Activated CD8-positive, alpha-beta memory T cell treated with anti-CD3 and anti-CD28 coated beads, Interleukin-2, amount 10 ng/mL, durations not matched to agents 7 days and 5 days (primary cell): ENCODE measurements at places on chromosomes 12 and 14. TPM values are rescaled to one million over a fixed set of nuclear protein-coding genes. Genes with fewer than 3 reads are reported as not detected.

Gene CHGA
- not detected for total RNA-seq

Gene CLEC4A
- total RNA-seq: 0.19 TPM

Gene KNTC1
- 200 TPM for total RNA-seq

Gene VRTN
- not detected for total RNA-seq

Gene FITM1
- 0.77 TPM for total RNA-seq

Gene SAMD4A
- total RNA-seq: 1.6 TPM

GRCh38 chr12:54047160-54047963 is 6.3 kb upstream of the HOXC4 start:
- DNase-seq: no peak

- no peak for DNase-seq
Measured at GRCh38 chr12:75177997-75178396, 31.6 kb downstream of the KCNC2 start.

DNA sequence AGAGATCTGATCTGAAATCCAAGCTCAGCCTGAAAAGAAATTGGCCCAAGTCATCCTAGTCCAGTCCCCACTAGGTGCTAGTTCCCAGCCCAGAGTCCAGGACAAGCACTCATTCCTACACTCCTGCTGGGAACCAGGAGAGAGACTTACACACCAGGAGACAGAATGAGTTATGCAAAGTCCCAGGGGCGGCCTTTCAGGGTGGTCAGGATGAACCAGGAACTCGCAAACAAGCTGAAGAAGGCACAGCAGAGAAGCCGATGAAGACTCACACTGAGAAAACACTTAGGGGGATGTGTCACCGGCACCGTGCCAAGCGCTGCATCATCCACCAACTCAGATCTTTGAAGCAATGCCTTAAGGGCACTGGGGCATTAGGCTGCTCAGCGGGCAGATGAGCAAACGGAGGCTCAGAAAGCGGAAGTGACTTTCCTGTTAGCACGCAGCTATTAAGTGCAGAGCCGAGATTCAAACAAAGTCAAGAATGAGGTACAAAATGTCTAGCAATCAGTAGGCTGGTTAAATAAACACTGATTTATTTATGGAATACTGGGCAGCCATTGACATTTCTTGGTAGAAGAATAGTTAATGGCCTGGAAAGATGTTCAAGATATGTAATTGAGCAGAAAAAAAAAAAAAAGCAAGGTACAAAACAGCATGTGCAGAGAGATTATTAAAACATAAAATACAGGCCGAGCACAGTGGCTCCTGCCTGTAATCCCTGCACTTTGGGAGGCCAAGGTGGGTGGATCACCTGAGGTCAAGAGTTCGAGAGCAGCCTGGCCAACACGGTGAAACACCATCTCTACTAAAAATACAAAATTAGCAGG is 78.7 kb downstream of the LRRC74A start:
- peak; percentile 78 for DNase-seq

DNA sequence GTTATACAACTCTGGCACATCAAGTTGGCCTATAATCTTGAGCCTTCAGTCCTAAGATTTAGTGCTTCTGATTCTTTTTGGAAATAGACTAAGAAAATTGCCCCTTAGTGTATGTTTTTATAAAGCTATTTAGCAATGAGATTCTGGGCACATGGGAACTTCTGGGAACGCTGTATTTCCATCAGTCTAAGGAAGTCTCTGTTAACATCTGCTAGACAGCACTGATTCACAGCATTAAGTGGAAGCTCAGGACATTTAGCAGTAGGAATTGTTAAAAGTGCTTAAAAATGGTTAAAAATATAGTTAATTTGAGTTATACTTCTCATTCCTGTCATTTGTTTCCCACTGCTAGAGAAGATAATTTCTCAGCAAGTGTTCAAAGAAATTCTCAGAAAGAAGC is 579.1 kb downstream of the SLC16A7 start:
- DNase-seq: no peak

- DNase-seq: peak; percentile 66
Measured at GRCh38 chr12:19382111-19382526, 57.2 kb upstream of the AEBP2 start.

DNA sequence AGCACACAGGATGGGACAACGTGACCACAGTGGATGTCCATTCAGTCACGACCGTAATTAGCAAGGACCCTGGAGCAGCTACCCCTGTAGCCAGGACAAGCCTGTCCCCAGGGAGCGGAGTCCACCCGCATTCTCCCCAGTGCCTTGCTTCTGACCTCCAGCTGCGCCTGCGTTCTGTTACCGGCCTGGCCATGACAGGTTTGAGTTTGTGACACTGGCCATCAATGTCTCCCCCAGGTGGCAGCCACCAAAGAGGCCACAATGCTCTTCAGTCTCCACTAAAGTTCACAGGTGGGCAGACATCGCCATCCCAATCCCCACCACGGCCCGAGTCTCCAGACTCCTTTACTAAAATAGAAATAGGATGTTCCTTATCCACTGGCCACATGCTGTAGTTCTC is 96.7 kb downstream of the TMEM132D start:
- DNase-seq: no peak

DNA sequence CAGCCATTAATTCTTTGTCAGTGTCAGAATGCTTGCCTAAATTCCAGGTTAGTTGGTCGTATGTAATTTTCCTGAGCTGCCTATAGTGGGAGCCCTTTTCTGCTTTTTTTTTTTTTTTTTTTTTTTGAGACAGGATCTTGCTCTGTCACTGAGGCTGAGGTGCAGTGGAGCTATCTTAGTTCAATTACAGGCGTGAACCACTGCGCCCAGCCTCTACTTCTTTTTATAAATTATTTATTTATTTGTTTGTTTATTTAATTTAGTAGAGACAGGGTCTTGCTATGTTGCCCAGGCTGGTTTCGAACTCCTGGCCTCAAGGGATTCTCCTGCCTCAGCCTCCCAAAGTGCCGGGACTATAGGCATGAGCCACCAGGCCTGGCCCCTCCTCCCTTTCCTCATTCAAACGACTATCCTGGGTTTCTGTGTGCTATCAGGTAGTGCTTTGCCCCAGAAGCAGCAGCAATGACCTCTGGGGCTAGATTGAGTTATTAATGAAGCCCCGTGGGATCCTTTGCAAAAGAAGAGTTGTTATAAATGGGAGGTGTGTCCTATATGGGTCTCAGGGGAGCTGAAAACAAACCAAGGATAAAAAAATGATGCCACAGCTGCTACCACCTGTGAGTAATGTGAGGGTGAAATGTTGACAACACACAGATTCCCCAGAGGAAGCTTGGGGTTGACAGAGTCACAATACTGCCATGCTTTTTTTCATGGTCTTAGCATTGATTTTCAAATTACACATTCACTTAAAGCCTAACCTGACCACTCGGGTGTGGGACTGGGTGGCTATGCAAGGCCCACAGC is 34.6 kb upstream of the NFKBIA start:
- DNase-seq: no peak

GRCh38 chr12:68559246-68559645 is 51.5 kb upstream of the RAP1B start:
- no peak for DNase-seq

GRCh38 chr12:121769831-121770301 is 23.6 kb downstream of the RHOF start:
- DNase-seq: no peak
